ENCODE measurements at places on chromosomes 7 and 10.
A peak's percentile ranks its signal among the peaks of the same experiment; 100 is the strongest.

DNA sequence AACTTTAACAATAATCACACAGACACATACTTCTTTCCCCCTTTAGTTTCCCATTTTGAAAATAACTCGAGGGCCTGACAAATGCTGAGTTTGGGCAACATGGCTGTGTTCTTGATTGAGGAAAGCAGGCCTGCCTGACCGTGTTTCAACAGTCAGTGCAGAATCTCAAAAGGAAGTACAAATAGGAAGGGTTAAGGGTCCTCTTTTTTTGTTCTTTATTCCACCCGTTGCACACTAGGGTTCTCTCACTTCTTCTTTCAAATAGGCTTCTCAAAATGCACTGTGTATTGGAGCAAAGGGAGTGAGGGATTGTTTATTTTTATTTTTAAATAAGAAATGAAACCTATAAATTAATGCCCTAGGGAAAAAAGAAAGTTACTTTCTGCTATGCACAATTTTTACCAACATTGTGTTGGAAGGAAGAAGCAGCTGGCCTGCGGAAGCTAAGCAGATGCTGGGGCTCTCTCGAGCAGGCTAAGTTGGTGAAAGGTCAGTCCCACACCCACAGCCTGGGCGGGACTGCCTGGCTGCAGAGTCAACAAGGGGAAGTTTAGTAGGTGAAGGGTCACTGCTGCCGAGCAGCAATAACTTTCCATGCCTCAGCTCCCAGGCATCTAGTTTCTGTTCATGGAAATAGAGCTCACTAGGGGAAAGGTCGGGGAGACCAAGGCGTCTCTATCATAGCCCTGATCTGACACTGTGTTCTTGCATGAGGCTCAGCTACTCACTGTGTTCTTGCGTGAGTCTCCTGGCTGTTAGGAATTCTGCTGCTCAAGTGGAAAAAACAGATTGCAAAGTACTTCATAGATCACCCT is 12.2 kb upstream of the PDK4 start:
- peak; percentile 93 for DNase-seq

DNA sequence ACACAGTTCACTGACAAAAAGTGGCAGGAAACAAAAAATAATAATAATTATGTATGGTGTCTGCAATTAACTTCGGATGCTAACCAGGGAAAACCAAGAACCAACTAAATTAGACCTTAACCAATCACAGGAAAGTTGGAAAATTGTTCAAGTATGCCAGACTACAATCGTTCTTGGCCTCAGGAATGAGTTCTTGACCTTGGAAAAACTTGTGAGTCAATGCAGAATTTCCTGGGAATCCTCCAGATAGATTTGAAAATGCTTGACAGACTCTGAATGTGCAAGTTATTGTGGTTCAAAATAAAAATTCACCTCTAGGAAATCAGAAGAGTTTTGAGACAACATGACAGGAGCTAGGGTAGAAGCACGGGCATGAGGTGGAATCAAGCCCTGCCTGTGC is 171.5 kb downstream of the C7orf25 start:
- DNase-seq = no peak

GRCh38 chr7:38070718-38071117 is 107.3 kb upstream of the STARD3NL start:
- no peak for DNase-seq

DNA sequence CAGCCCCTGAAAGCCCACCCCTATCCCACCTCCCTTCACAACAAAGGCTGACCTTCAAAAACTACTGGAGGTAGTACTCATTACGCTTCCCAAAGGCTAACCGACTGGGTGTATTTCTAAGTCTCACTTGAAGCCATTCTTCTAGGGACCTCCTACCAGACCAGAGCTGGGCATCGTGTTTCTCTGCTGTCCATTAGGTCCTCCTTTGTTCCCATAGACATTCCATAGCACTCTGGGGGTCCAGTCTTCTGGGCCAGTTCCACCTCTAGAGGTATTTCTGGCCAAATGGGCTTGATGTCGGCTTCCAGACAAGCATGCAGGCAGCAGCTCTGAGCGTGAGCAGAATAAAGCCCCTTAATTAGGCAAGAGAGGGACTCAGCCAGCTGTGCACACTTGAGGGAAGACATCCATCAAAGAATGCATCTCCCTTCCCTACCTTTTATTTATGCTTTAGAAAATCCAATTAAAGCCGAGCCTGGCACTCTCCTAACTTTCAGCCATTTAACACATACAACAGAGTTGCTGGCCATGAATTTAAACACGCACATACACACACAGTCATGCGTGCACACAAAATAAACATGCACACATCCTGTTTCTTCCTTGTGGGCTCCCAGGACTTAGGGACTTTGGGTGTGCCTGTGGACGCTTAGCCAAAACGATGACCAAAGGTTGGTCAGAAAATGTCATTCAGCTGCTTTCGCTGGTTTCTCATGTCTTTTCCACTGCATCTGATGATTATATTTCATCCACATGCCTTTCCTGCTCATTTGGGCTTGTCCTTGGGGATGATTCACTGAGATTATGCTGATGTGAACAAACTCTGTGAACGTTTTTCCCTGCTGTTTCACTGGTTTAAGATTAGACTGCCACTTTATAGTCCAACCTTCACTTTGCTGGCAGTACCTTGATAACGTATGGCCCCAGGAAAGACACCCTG is 362.0 kb upstream of the NFE2L3 start:
- no peak for DNase-seq

GRCh38 chr7:33221390-33221789 is 92.0 kb downstream of the BBS9 start:
- DNase-seq = no peak

DNA sequence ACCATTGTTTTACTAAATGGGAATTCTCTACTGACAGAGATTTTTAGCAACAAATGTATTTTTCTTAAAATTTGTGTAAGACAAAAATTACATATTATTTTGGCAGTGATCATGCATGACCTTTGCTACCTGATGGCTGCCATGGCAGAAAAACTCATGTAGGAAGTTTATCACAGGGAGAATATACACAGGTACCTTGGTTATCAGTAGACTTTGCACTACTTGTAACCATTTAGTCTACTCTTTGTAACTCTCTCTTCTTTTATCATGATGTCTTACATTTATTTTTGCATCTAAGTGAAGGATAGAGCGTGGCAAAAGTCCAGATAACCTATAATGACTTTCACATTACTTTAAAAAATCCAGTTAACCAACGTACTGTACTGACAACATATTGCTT is 34.1 kb downstream of the REEP3 start:
- DNase-seq = no peak
